CD4-positive, alpha-beta T cell treated with Interleukin-17A for 1 hour (primary cell): ENCODE measurements at places on chromosomes 7 and 10.

- no peak for DNase-seq
Measured at GRCh38 chr7:45331563-45331962, 174.0 kb downstream of the RAMP3 start.

DNA sequence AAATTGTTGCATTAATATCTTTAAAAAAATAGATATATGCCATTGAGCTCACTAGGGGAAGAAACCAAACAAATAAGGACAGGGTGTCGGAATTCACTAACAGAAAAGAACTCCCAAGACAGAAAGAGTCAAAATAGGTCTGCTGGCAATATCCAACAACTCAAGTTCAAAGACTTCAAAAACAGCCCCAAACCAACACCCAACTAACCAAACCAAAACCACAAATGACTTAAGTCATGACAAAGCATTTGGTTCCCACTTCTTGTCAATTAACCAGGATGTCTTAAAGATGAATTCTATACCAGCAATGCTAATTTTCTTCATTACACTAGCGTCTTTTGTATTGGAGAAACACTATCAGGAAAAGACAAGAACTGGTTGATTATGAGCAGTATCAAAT is 249.0 kb upstream of the PLXNA4 start:
- no peak for DNase-seq

GRCh38 chr7:83643739-83644138 is 5.2 kb downstream of the SEMA3E start:
- no peak for DNase-seq

DNA sequence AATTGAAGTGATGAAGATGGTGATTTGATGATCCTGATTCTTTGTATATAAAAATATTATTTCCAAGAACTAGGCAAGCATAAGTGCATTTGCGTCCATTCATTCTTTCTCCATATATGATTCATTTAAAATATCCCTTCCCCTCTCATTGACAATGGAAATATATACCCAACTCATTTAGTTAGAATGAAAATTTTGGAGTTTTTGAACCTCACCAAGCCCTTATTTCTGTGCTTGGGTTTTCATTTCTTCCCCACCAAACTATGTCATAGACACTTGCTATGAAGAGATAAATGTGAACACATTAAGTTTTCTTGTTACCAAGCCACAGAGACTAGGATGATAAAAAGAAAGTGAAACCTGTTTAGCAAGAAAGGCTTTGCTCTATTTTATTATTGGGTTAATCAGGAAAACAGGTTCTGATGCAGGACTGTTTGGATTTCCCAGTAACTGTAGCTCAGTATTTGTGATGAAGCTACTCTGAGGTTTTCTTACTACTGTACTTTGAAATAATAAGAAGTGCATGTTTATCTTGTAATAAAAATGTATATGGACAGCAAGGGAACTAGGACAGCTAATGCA is 68.3 kb downstream of the ITGB1 start:
- no peak for DNase-seq
